ENCODE measurements at places on chromosomes 13 and 19.
A peak's percentile ranks its signal among the peaks of the same experiment; 100 is the strongest.

GRCh38 chr19:46221981-46222610 lies 7.4 kb upstream of the IGFL1 start:
- DNase-seq = peak; percentile 6

DNA sequence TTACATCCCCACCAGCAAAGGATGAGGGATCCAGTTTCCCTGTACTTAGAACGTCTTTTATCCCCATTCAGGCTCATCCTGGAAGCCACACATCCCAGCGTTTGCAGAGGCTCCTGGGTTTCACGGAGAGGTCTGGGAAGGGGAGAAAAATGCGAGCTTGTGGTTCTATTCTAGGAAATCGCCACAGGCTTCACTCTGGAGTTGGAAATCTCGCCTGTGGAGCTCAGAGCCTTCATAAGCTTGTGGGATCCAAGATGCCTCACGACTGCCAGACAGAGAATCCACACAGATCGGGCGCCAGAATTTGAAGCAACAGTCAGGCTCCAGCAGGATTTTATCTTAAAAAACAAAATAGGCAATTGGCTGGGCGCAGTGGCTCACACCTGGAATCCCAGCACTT lies 157.9 kb downstream of the PTPRS start:
- DNase-seq = no peak

GRCh38 chr13:79593641-79594275 lies 112.8 kb downstream of the NDFIP2 start:
- peak; percentile 50 for DNase-seq

DNA sequence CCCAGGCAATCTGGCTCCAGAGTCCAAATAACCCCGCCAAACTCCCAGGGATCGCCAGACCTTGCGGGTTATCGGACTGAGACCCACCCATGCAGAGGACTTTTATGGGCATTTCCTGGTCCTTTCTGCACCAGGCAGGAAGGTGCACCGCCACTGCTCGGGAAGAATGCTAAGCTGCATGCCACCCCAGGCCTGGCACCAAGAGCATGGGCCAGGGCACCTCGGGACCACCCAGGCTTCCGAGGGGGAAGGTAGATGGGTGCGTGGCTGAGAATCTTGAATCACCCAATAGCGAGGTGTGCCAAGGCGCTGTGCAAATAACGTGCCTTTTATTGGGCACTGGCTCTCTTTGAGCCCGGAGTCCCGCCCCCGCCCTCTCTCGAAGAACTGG lies 422 bp upstream of the ZNF575 start:
- no peak for DNase-seq

DNA sequence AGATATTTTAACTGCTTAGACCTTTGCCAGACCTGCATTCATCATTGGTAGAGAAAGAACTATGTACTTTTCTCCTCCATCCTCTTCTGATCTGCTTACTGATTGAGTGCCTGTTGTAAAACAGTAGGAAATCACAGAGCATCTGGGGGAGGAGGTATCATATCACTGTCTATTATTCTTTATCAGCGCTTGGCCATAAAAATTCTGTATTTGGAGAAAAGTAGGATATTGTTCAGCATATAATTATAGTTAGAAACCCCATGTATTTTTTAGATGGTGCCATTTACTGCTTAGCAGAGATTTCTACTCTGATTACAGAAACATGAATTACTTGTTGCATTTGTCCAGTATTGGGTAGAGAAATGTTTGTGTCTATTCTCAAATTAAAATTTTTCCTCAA lies 62.4 kb downstream of the URI1 start:
- DNase-seq = no peak

DNA sequence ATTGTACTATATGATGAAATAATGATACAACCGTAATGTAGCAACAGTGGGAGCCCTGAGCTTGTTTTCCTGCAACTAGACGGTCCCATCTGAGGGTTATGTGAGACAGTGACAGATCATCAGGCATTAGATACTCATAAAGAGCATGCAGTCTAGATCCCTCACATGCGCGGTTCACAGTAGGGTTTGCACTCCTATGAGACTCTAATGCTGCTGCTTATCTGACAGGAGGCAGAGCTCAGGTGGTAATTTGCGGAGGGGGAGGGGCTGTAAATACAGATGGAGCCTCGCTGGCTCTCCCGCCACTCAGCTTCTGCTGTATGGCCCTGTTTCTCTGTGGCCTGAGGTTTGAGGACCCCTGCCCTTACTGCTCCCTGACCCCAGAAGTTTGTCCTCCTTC lies 13.7 kb downstream of the EPHX3 start:
- DNase-seq = no peak

GRCh38 chr13:68358294-68358705 lies 1128.2 kb upstream of the PCDH9 start:
- DNase-seq = no peak

DNA sequence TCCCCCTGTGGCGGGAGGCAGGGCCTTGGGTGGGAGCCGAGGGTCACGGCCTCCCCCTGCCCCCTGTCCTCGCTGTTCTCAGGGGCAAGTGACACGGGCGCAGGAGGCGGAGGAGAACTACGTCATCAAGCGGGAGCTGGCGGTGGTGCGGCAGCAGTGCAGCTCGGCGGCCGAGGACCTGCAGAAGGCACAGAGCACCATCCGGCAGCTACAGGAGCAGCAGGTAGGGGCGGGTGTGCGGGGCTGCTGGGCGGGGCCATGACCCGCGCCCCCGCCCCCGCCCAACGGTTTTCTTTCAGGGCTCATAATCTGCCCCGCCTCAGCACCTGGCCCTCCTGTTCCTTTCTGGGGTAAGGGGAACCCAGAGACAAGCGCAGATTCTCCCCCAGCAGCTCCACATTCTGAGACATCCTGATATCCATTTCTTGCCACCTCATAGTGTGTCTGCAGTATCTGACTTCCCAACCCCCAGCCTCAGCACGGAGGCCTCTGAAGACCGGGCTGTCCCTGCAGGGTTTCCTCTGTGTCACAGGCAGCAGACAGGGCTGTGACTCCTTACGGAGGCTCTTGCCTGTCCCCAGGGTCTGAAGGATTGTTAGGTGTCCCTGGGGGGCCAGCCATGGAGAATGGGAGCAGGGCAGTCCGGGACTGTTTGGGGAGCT lies 15.9 kb downstream of the PRR36 start:
- DNase-seq = no peak

DNA sequence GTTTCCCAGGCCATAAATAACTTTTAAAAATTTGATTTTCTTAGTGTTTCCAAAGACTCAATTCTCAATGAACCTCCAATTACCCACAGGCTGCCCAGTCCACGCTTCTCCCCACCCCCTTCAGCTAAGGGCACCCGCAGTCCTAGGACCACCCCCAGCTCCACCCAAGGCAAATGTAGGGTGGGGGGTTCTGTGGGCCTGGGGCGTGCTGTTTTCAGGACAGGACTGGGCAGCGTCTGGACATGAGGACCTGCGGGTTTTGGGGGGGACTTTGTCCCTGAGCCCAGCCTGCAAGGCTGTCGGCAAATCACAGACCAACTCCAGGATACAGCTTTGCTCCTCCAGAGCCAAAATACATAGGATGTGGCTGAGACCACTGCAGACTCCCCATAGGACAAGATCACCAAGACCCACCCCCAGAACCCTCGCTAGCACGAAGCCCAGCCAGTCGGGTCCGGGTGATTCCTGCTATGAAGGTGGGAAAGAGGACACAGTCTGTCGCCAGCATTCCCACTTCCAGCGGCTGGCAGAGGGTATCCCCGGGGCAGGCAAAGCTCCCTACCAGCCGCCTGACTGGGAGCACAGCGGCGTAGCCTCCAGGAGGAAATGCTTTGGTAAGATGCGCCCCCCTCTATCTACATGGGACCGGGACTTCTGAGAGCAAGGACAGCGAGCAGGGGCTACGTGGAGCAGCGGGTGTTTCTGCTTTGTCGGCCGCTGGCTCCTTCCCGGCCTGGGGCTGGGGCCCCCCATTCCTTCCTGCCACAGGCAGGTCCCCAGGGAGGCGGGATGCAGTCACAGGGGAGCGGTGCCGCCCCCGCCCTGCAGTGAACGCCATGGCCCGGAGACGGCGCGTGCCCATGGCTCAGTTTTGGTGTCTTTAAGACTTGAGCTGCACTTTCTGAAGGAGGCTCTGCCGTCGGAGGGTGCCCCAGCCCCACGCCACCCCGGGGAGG lies 1.6 kb upstream of the TIMM13 start:
- DNase-seq = no peak

- no peak for DNase-seq
These were observed 9.1 kb downstream of the NOP53 start for GRCh38 chr19:47754206-47755064.

- no peak for DNase-seq
These were observed 590.9 kb upstream of the SGCG start for GRCh38 chr13:22589880-22590279.

GRCh38 chr19:7177926-7178325 lies 108.4 kb downstream of the ZNF557 start:
- no peak for DNase-seq

GRCh38 chr13:41222259-41222852 lies 28.0 kb upstream of the KBTBD7 start:
- DNase-seq = no peak

GRCh38 chr19:556611-557382 lies 12.9 kb downstream of the GZMM start:
- DNase-seq = no peak

DNA sequence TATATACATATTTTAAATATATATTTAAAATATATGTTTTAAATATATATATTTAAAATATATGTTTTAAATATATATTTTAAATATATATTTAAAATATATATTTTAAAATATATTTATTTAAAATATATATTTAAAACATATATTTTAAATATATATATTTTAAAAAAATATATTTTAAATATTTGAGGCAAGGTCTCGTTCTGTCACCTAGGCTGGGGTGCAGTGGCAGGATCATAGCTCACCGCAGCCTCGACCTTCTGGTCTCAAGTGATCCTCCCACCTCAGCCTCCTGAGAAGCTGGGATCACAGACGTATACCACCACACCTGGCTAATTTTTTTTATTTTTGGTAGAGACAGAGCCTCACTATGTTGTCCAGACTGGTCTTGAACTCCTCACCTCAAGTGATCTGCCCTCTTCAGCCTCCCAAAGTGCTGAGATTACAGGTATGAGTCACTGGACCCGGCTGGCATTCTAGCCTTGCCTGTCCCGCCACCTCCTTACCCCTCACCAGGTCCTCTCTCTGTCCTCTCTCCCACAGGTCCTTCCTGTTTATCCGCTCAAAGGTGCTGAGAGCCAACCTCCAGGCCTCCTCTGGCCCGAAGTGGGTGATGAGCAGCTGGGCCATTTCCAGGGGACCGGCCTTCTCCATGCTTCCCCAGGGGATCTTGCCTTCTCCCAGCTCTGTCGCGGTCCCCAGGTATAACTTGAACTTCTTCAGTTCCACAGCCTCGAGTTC lies 564 bp downstream of the NLRP12 start:
- DNase-seq = no peak

DNA sequence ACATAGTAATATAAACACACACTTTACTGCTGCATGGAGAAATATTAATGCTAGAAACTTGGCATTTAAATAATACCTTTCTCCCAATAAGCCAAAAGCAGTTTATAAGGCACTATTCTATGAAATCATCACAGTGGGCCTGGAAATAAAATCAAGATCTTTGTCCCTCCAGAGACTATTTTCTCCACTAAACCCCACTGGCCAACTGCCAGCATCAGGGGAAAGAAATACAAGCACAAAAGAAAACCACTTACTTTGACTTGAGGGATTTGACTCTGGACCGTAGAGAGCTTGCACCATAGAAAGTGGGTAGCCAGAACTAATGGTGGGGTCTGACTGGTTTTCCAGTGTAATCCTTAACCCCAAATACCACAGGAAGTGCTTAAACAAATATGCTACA lies 71.9 kb downstream of the DCLK1 start:
- no peak for DNase-seq

All from non-pigmented ciliary epithelial cell (primary cell).